ENCODE measurements at places on chromosomes 7 and 10.

DNA sequence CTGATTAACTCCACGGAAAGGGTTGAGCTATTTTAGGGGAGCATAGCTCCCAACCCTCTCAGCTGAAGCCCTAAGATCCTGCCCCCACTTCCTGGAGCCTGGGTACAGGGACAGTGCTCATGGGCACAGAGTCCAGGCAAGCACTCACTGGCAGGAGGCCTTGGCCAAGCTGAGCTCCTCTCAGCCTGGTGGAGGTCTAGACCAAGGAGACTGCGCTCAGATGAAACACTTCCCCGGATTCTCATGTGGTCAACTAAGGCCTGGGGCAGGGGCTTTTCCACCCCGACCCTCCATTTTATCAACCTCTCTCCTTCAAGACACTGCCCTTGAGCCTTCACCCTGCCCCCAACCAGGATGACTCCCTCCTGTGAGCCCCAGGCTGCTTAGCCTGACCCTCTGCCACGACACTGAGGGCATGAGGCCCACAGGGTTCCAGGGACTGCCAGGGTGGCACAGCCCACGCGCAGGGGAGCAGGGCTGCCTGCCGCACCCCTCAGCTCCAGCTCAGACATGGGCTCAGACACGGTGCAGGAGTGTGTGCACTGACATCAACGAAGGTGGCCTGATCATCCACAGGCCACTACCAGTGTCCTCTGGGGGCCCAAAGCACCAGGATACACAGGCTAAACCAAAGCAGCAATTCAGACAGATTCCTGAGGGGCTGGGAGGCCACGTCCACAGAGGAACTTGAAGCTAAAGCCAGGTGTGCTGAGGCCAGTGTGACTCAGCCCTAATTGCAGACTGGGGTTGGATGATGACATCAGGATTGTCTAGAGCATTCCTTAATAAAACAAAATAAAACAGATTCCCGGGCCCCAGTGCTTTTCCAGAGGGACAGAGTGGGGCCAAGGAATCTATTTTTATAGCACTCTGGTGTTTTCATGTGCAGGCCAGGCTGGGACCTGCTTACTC, 18.8 kb downstream of the CHAT start:
- no peak for DNase-seq

- no peak for DNase-seq
These were observed 155.8 kb upstream of the LANCL2 start for GRCh38 chr7:55209366-55209765.

DNA sequence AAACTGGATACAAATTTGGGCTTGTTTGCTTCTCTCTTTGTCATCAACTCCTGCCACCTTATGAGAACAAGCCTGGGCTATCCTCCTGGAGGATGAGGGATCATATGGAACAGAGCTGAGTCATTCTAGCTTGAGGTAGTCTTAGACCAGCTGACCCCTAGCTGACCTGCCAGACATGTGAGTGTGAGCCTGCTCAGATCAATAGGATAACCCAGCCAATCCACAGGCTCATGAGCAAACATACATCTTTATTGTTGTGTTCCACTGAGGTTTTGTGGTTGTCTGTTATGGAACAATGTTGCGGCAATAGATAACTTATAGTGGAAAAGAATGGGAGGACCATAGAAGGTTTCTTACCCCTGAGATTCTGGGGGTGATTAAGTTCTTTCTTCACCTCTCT, 54.5 kb upstream of the FAM180A start:
- no peak for DNase-seq

GRCh38 chr7:71506822-71507221, 374.9 kb downstream of the GALNT17 start:
- no peak for DNase-seq

DNA sequence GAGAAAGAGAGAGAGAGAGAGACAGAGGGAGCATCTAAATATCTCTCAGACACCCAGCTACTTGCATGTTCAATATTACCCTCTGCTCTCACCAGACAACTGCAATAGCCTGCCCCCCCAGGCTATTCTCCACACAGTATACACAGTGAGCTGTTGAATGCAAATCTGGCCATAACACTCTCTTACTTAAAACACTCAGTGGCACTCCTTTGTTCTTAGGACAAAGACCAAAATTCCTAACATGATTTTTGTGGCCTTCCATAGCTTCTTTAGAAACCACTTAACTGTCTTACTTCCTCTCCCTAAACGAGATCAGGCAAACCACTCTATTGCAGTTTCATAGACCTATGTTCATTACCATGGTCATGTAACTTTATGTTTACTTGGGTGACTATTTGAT, 903.6 kb upstream of the AUTS2 start:
- DNase-seq: no peak

DNA sequence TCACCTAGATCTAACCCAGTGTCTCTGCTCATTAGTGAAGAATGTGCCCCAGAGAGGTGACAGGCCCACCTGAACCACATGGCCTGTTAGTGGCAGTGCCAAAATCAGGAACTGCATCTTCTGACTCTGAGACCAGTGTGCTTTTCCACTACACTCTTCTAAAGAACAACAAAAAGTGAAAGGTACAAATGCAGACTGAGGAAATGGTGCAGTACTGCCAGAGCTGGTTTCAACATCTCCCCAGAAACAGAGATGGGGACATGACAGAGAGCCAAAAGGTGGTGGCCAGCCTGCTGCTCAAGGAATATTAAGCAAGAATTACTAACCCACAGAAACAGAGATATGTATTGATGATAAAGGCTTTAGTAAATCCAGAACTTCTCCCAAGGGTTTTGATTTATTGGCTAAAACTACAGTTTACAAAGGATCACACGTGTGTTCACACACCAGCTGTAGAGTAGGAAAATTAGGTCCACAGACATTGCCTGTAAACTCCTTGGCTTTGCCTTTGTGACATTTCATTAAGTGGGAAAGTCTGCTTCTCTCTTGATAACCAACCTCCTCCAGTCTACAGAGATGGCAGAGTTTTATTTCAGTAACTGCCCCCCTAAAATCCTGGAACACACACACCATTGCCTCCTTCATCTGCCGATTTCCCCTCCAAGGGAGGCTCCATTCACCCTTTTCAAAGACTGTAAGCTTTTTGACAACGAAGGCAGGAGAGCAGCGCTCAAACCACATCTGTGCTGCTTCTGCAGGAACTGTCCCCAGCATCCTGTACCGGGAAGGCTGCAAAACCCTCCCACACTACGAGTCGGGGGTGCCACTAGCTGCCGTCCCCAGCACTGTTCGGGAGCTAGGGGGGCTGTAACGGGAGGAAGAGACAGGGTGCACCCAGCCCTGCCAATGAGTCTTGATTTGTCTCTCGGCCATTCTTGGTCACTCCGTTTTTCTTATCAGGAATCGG, 29.8 kb downstream of the GSDME start:
- DNase-seq: no peak

- no peak for DNase-seq
These were observed 220.8 kb upstream of the GPR26 start for GRCh38 chr10:123445261-123445775.

GRCh38 chr10:61961278-61961677, 59.8 kb downstream of the ARID5B start:
- no peak for DNase-seq

DNA sequence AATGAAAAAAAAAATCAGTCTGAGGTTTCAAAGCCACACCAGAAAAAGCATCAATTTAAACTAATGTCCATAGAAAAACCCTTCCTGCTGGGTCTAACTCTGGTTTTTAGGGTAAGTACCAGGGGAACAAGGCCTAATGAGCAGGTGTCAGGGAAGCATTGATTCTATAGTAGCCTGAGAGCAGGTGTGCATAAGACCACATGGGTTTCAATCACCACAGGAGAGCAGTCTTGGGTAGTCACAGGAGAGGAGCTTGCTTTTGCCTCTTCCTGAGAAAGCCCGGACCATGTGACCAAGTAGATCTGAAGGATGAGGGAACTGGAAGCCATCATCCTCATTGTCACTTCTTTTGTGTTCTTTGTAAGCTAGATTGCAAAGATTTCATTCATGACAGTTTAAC, 66.3 kb upstream of the AGK start:
- no peak for DNase-seq

DNA sequence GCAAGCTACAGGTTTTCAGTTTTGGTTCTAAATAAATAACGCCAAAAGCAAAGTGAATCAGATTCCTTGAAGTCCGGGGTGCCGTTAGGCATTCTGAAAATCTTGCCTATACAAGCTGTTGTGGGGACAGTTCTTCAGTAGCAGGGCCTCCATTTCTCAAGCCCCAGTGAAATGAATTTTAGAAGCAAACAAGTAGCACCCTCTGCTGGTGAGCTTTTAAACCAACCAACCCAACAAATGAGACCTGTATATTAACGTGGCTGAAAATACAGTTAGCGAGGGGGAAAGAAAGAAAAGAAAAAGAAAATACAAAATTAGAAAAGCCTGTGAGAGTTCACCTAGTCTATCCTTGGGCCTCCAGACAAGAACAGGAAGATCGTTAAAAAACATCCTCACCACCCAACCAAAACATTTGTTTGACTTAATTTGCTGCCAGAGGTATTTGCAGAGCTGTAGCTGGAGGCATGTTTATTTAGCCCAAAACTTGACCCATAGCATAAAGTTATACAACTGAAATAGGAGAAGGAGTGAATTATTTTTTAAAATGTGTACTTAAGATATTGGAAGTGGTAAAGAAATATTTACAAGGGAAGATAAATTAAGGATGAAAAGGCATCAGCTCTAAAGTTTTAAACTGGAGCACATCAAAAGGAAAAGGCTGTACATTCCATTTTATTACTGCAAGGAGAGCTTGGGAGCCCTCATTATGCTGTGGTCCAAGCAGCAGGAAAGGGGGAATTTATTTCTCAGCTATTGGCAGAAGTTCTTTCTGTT, 98.9 kb downstream of the DYNC1I1 start:
- DNase-seq: peak; percentile 77

GRCh38 chr7:36040679-36041078, 112.4 kb upstream of the EEPD1 start:
- no peak for DNase-seq

- DNase-seq: no peak
These were observed 530 bp upstream of the ANXA7 start for GRCh38 chr10:73414230-73414945.

DNA sequence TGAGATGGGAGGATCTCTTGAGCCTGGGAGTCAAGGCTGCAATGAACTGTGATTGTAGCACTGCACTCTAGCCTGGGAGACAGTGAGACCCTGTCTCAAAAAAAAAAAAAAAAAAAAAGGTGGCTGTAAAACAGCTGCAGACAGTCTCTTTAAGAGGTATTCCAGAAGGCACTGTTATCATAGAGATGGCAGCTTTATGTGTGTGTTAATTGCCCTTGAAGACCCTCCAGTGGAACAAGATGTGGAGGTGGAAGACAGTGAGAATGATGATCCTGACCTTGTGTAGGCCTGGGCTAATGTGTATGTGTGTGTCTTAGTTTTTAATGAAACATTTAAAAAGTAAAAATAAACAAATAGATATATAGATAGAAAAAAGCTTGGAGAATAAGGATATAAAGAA, 66.0 kb downstream of the ZNF487 start:
- no peak for DNase-seq
